ENCODE measurements at places on chromosomes 3 and 15. TPM values are rescaled to one million over a fixed set of nuclear protein-coding genes. Genes with fewer than 3 reads are reported as not detected.
A peak's percentile ranks its signal among the peaks of the same experiment; 100 is the strongest.

DNA sequence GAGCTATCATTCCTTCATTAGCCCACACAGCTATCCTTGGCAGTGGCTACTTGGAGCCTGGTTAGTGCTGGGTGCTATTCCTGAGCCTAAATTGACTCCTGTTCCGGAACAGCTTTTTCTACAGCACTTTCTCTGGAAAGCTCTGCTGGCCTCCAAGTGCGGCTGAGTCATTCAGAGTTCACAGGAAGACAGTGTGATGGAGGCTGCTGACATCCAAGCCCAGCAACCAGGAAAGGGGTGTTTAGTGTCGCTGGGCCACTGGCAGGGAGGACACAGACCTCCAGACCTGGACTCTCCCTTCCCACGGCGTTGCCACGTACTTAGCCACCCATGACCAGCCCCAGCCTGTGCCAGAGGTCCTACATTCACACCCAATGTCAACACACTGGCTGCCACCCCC lies 28.7 kb downstream of the CACNA2D2 start:
- peak; percentile 43 for DNase-seq

GRCh38 chr3:44117736-44118135 lies 124.0 kb upstream of the TOPAZ1 start:
- no peak for DNase-seq

- peak; percentile 34 for DNase-seq
Observed at GRCh38 chr3:48187579-48188265, 495 bp downstream of the CDC25A start.

GRCh38 chr15:87579537-87579936 lies 677.0 kb downstream of the NTRK3 start:
- no peak for DNase-seq

DNA sequence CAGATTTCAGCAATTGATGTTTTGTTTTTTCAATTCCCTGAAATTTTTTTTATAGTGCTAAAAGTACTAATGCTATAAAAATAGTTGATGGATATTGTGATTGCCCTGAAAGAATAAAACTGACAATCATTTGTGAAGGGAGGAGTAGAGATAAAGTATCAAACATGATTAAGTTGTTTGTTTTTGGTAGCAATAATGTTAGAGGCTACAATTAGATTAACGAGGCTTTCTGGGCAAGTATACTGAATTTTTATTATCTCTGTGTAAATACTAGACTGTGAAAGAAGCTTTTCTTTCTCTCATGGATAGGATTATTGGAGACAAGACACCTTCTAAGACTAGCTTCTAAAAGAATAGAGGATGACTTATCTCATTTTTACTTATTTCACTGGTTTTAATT lies 15.6 kb downstream of the NR1D2 start:
- no peak for DNase-seq

ALDH1A3 gene
- total RNA-seq, result 55.5 TPM

GRCh38 chr3:37668431-37668817 lies 193.3 kb upstream of the CTDSPL start:
- DNase-seq, result peak; percentile 46

GPR62 gene
- total RNA-seq, result not detected

DNA sequence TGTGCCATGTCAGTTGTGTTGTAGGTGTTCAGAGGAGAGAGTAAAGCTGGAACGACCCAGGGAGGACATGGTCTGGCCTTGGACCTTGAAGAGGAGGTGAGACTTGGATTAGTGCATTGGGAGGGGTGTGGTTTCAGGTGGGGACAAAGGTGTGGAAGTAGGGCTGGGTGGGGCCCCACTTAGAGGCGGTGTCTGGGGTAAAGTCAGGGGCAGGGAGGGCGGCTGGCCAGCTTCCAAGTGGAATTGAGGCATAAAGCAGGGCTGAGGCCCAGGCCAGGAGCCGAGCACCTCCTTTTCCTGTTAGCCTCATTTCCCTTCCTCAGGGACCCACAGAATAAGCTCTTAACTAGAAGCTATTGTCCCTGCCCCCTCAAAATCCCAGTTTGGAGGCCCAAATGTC lies 36.2 kb upstream of the FLNB start:
- no peak for DNase-seq

DNA sequence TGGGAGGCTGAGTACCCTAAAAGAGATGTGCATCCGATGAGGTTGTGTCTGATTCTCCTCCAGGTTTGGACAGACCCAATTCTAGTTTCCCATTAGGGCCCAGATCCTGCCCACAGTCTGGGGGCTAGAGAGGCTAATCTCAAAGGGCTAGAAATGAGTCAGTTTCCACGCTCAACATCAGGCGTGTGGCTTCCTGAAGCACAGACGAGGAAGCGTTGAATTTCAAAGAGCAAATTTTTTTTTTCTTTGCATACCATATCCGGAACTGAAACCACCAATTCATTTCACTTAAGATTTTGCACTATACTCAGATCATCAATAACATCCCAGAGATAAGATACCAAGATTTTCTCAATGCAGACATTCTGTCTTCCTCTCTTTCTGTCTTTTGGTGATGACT lies 173.8 kb upstream of the BCL6 start:
- DNase-seq, result no peak

- no peak for DNase-seq
Observed at GRCh38 chr15:51184627-51185026, 89.9 kb upstream of the TNFAIP8L3 start.

- no peak for DNase-seq
Observed at GRCh38 chr3:12442654-12443501, 41.4 kb upstream of the TSEN2 start.

GRCh38 chr15:29018995-29019976 lies 133.5 kb downstream of the APBA2 start:
- no peak for DNase-seq

DNA sequence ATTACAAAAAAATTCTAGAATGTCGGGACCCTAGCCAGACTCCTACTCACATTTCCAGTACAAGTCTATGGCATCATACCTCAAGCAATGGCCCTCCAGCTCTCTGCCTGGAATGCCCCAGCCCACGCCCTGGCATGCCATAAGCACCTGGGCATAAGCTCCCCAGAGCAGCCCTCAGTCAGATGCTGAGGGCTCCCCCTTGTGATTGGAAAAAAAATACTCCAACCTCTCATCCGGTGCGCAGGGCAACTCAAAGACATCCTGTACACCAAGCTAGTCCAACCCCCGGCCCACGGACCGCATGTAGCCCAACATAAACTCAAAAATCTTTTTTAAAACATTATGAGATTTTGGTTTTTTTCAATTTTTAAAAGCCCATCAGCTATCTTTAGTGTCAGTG lies 115.4 kb downstream of the NEK10 start:
- peak; percentile 26 for DNase-seq

DNA sequence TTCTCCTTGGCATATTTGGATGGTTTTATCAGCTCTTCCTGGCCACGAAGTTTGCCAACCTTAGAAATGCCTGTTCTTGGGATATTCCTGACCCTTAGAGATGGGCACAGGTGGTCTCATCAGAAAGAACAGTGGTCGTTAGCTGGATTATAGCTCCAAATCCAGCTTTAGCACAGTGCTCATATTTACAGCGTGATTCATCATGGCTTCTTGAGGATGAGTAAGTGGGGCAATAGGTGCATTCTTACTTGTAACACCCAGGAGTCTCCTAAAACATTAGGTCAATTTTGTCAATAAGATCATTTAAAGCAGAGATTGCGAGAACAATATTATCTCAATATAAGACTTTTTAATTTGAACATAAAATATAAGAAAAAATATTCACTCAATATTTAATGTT lies 191.9 kb downstream of the GABRB3 start:
- DNase-seq, result no peak

BDH1 gene
- total RNA-seq, result 16.7 TPM

GRCh38 chr15:77599899-77600298 lies 32.8 kb downstream of the LINGO1 start:
- peak; percentile 33 for DNase-seq

DNA sequence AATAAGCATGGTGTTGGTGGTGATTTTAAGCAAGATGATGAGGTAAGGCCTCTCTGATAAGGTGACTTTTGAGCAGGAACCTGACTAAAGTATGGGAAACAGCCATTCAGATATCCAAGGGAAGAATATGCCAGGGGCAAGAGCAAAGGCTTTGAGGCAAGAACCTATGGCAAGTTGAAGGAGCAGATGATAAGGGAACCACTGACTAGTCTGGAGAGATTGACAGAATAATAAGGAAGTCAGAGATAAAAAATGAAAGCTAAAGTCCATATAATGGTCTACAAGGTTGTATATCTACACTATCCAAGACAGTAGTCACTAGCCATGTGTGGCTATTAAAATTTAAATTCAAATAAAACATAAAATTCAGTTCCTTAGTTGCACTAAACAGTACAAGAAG lies 2.5 kb upstream of the C3orf38 start:
- DNase-seq, result no peak

DNA sequence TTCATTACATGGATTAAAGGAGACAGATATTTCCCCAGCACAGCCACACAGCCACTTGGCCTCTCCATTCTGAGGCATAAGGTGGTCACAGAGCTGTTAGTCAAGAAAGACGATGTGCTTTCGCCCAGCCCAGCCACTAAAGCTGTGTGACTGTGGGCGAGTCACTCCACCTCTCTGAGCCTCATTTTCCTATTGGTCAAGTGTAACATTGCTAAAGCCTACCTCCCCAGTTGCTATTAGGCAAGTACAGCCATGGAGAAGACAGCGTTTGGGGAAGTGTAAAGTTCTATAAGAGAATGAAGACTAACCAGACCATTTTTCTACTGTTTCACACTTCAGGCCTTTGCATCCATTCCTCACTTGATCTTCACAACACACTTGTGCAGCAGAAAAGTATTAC lies 24.1 kb downstream of the TMEM40 start:
- DNase-seq, result no peak

SCAANT1 gene
- total RNA-seq, result 1.3 TPM

P3H2 gene
- total RNA-seq, result 80.6 TPM

DNA sequence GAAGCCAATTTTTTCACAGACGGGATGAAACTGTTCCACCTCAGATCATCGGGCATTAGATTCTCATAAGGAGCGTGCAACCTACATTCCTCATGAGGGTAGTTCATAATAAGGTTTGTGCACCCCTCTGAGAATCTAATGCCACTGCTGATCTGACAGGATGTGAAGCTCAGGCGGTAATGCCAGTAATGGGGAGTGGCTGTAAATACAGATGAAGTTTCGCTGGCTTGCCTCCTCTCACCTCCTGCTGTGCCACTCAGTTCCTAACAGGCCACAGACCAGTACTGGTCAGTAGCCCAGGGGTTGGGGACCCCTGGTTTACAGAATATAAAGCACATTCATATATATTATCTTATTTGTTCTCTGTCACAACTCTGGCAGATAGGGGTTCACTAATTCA lies 2.1 kb upstream of the LIMD1 start:
- no peak for DNase-seq

- DNase-seq, result peak; percentile 93
Observed at GRCh38 chr15:78004919-78005634, 72.4 kb downstream of the TBC1D2B start.

- no peak for DNase-seq
Observed at GRCh38 chr3:8589880-8590556, 54.6 kb downstream of the SSUH2 start.

TTC21A gene
- 6.9 TPM for total RNA-seq

ZBTB47 gene
- total RNA-seq, result 27.7 TPM

- DNase-seq, result no peak
Observed at GRCh38 chr3:192986379-192986778, 68.7 kb upstream of the MB21D2 start.

SLC51B gene
- not detected for total RNA-seq

GRCh38 chr3:193388361-193388760 lies 9.8 kb upstream of the ATP13A5 start:
- no peak for DNase-seq

GRCh38 chr3:12759097-12759679 lies at the start of gene TMEM40:
TSS of gene TMEM40 (minus strand) at chr3:12759259. CDS start at chr3:12749832, 9,427 bp downstream.
- no peak for DNase-seq

DNA sequence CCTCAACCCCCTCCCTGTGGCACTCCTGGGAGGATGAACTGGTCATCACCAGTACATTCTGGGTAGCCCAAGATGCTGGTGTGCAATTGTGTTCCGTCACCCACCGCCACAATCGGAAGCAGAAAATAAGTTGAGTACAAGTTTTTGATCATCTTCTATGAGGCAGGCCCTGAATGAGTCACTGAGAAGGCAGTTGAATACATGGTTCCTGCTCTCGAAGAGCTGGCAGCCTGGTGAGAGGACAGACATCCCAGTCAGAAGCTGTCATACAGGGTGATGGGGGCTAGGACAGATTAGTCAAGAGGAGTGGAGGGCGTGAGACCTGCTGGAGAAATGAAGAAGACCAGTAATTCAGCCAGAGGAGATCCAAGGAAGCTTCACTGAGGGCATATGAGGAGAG lies 6.2 kb downstream of the CEMIP start:
- DNase-seq, result no peak

DNA sequence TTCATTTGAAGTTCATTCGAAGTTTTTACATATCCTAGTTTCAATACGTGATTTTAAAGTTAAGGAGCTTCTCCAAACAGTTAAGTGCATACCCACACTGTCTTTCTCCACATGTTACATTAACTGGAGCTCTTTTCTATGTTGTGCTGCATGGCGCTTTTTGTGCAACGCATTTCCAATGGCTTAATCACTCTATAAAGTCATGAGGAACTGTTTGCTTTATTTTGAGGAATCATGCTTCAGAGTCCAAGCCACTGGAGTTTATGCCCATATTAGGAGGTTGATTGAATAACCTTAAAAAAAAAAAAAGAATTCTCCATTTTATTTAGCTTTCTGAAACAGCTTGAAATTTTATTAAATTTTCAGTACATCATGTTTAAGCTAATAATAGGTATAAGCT lies 109.4 kb upstream of the MBNL1 start:
- no peak for DNase-seq

DNA sequence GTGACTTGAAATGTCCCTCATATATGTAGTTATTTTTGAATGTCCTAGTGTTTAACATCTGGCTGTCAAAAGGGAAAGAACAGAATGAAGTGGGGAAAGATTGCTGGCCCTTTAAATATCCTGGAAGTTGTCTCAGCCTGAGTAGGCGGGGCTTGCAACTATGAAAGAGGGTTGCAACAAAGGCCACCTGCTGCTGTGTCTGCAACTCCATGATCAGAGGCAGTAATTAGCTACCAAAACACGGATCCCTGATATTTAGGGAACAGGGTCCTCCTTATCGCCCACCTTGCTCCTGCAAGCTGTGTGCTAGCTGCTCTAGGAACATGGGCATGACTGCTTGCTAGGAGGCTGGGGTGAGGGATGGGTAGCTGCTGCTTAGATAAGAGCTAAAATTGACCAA lies 100.2 kb upstream of the CFAP20DC start:
- DNase-seq, result no peak

DNA sequence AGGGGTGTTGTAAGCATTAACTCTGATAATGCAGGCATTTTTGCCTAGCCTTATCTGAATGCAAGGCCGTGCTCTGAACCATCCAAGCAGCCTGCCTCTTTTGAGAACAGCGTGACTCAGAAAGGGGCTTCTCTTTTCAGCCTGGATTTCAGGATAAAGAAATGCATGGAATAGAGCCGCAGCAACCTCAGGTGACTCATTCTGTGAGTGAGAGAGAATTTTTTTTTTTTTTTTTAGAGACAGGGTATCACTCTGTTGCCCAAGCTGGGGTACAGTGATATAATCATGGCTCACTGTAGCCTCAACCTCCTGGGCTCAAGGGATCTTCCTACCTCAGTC lies 20.6 kb upstream of the PDE8A start:
- DNase-seq, result no peak

- no peak for DNase-seq
Observed at GRCh38 chr15:91717811-91718210, 135.7 kb upstream of the SLCO3A1 start.

- DNase-seq, result no peak
Observed at GRCh38 chr3:133894353-133895207, 1.1 kb downstream of the RAB6B start.

HGD gene
- 0.72 TPM for total RNA-seq

GRCh38 chr3:136189043-136189442 lies 7.1 kb downstream of the MSL2 start:
- DNase-seq, result no peak

IGSF11 gene
- 27.0 TPM for total RNA-seq

GRCh38 chr15:31263751-31264558 lies 62.7 kb upstream of the KLF13 start:
- peak; percentile 67 for DNase-seq

Data from adrenal gland (tissue), 19 donors.